ENCODE measurements at places on chromosomes 4 and X.

DNA sequence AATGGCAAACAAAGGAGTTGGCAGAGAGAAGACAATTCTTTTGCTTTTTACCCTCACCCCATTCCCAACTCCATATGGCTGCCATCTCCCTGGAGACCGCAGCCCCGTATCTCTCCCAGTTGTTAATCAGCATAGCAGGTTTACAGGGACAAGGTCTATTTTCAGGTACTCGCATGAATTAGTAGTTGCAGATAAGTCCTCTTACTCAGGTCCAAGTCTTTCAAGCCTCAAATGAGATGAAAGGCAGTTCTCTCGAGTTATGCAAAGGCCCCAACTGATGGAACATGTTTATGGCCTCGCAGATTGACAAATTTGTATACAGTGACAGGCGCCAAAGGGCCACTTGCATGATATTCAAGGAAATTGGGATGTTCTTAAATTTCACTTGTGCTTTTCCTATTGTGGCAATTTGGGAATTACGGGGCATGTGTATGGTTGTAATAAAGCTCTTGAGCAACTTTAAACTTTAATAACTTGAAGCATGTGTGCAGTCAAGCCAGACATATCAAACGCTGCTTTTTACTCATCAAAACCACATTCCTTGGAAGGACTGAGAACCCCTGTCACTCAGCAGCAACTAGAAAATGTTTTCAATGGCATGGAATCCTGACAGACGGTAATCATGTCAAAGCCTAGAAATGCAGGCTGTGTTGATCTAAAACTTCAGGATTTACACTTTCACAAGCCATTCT lies 45.1 kb downstream of the KDR start:
- no peak for DNase-seq

DNA sequence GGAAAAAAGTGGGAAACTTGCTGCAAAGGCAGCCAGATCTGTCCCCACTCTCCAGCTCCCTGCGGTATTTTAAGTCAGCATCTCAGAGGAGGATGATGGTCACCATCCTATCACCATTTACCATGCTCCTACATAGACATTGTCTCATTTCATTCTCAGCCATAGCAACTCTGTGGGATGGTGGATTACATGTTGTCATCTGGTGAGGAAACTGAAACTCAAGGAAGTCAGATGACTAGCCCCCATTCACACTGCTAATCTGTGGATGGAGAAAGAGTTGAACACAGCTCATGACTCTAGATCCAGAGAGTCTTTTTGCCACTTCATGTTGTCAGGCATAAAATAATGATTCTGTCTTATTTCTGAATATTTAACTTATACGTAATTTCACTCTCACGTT lies 323.5 kb downstream of the PTTG2 start:
- DNase-seq = no peak

GRCh38 chr4:146029147-146029546 lies 90.5 kb upstream of the ZNF827 start:
- no peak for DNase-seq

GRCh38 chr4:78625073-78625472 lies 73.5 kb downstream of the ANXA3 start:
- no peak for DNase-seq

DNA sequence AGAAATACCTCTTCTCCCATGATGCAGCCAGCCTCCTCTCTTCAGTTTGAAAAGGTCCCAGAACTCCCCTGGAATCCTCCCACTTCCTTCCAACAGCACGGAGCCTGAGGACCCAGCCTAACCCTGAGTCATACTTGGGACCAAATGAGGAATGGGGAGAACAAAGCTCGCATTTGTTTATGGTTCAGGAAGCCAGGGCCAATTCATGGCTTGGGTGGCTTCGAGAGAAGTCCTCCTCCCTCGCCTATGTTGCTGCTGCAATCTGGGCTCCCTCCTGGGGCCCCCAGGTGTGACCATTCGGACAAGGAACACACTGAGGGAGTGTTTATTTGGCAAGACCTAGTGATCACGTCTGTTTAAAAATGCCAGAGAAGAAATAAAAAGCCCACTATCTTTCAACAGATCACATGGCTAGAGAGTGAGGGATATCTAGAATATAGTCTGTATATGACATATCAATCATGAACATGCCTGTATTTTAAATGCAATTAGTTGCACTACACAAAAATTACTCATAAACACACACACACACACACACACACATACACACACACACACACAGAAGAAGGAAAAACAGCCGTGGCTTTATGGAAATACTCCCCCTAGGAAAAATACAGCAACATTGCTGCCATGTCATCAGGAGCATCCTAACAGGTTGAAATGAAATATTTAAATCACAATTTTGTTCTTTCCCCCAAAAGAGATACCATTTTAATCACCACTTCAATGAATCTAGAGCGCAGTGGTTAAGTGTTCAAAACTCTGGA lies 155.7 kb upstream of the MAP3K15 start:
- DNase-seq = no peak

GRCh38 chr4:17322514-17322913 lies 189.4 kb downstream of the QDPR start:
- DNase-seq = no peak
